Activated T-helper 1 cell treated with Interleukin-2 at 50 U/mL for 16 hours (primary cell): ENCODE measurements at places on chromosomes 7 and 10.

GRCh38 chr10:124522131-124522932, 60.7 kb downstream of the LHPP start:
- DNase-seq: no peak

DNA sequence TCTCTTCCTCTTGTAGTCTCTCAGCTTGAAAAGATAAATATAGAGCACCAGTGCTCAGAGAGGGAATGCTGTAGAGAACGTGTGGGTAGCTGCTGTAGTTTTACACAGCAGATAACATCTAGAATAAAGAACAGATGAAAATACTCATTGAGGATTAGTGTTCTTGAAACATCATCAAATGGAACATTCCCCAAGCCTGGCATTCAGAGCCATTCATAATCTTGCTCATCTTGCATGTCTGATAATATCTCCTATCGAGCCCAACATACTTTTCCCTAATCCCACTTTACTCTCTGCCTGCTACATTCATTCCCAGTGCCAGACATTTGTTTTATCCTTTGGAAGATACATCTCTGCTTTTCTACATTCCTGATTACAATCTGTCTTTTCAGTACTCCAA, 35.2 kb downstream of the MCU start:
- no peak for DNase-seq

DNA sequence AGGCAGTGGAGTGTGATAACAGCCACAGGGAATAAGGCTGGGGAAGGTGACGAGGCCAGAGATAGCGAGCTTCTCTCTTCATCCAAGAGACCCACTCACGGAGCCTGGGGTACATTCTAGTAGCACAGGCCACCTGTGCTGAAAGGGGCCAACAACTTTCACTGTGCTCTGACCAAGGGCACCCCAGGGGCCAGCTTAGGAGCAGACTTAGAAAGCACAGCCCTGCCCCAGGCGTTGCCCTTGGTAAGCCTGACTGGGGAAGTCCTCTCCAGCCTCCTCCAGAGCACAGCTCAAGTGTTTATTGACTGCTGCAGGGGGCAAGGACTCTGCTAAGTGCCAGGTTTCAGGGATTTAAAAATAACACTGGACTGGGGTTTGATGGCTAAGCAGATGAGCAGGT, 44.7 kb downstream of the EBF3 start:
- no peak for DNase-seq

DNA sequence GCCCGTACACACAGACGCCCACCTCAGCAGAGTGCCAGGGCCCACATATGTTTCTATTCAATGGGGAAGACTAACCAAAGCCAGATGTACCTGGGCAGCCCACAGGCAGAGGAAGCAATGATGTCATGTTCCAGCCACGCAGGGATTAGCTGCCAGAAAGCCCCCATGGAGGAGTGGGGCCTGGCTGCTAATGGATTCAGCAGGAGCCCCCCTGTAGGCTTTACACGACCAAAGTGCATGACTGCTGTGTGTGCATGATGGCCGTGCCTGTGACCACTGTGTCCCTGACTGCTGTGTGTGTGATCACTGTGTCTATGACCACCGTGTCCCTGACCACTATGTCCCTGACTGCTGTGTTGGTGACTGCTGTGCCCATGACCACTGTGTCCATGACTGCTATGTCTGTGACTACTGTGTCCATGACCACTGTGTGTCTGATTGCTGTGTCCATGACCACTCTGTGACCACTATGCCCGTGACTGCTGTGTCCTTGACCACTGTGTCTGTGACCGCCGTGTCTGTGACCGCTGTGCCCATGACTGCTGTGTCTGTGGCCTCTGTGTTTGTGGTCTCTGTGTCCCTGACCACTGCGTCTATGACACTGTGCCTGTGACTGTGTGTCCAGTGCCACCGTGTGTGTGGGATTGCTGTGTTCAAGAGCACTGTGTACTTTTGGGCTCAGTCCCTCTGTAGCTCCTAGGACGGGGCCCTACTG, 409.3 kb downstream of the RPS24 start:
- DNase-seq: no peak
